ENCODE measurements at places on chromosomes 5 and 9.

DNA sequence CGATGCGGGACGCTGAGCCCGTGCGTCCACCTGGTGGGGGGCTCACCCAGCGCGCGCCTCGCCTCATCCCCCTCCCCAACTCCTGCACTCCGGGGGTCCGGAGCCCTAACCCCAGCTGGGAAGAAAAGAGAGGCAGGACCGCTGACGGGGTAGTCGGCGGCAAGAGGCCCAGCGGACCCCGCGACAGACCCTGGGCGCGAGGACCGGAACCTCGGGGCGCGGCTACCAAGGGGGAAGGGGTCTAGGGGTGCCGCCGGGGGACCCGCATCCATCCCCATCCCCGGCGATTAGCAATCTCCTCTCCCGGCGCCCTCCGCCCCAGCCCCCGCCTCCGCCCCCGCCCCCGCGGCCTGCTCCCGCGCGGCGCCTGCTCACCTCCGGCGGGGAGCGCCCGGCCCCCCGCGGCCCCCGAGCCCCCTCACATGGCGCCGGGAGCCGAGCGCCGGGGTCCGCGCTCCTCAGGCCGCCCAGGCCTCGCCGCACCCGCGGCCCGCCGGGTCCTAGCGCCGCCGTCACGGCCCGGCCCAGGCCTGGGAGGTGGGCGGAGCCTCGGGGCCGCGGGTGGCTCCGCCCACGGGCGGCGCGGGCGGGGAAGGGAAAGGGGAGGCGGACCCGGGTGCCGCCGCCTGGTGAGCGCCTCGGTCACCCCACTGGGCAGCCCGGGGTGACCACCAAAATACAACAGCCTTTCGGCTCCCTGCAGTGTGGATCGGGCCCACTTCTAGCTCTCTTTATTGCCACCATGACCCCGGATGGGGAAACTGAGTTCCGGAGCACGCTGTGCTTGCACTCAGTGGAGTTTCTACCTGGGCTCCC lies at the start of gene ST6GALNAC6:
Gene ST6GALNAC6, minus strand, starts transcription at position 476 of the 816 bp plus-strand sequence. CDS start 1,622 bp downstream, outside the sequence.
- DNase-seq, result peak; percentile 90

- DNase-seq, result no peak
These were observed 11.3 kb upstream of the ADAMTS12 start for GRCh38 chr5:33903118-33903517.

- no peak for DNase-seq
These were observed 162.5 kb downstream of the CD180 start for GRCh38 chr5:67033880-67034651.

GRCh38 chr5:129046151-129046550 lies 48.4 kb upstream of the ISOC1 start:
- no peak for DNase-seq

DNA sequence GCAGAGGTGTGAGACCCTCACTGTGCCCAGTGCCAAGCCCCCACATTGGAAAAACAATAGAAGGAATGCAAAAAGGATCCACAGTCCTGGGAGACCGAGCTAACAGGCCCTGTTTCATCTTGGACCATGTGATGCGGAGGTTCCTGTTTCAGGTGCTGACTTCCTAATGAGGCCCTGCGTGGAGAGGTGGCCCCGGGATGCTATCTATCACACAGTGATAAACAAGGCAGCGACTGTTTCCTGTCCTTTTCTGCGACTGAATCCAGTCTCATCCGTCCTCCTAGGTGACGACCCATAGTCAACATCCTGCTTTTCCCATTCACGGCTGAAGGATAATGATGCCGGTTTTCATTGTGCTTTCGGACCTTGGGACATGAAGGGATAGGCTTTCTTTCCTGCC lies 56.4 kb upstream of the BOD1 start:
- no peak for DNase-seq

- DNase-seq, result no peak
These were observed 62.9 kb downstream of the FBXO38 start for GRCh38 chr5:148446611-148447010.

DNA sequence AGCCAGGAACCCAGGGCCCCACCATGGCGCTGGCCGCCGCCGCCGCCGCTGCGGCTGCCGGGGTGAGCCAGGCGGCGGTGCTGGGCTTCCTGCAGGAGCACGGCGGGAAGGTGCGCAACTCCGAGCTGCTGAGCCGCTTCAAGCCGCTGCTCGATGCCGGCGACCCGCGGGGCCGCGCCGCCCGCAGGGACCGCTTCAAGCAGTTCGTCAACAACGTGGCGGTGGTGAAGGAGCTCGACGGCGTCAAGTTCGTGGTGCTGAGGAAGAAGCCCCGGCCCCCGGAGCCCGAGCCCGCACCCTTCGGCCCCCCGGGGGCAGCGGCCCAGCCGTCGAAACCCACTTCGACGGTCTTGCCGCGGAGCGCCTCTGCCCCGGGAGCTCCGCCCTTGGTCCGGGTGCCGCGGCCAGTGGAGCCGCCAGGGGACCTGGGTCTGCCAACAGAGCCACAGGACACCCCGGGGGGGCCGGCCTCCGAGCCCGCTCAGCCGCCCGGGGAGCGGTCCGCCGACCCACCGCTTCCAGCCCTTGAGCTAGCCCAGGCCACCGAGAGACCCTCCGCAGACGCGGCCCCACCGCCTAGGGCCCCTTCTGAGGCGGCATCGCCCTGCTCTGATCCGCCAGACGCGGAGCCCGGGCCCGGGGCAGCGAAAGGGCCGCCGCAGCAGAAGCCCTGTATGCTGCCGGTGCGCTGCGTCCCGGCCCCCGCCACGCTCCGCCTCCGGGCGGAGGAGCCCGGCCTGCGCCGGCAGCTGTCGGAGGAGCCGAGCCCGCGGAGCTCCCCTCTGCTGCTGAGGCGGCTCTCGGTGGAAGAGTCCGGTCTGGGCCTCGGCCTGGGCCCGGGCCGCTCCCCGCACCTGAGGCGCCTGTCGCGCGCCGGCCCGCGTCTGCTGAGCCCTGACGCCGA lies 749 bp downstream of the SOWAHA start:
- no peak for DNase-seq

GRCh38 chr5:148912714-148913398 lies 86.4 kb downstream of the ADRB2 start:
- no peak for DNase-seq

DNA sequence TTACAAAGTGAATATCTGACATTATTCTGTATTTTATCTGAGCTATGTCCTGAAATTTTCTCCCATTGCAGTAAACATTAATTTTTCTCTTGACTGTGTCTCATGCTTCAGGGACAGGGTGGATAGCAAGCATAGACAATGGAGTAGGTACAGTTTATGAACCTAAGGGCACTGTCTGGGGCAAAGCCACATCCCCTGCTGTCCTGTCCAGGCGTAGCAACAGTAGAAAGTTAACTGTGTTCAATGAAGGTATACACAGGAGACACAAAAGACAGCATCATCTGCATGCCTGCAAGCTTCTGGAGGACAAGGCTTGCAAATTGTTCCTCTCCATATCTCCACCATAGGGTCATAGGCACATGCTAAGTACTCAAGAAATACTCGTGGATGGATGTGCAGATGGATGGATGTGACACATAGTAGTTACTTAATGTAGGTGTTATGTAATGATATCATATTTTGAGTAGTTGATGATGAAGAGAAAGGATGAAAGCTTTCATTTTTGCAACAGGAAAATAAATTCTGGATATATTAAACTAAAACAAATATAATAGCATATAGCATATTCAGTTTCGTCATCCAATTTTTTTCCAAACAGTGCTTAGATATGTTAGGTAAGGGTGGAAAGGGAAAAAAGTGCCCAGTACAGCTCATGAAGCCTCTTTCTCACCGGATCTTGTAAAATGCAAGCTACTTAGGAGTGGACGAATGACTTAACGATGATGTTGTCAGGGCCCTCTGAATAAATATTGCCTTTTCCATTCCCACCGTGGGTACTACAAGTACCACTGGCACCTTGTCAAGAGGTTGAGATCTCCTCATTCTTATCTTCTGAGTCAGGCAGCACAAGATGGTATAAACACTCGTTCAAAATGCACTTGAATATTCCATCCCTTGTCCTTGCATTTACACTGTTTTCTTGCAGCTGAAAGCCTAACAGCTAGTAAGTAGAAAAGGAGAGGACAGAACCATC lies 19.9 kb upstream of the ZSWIM6 start:
- no peak for DNase-seq

DNA sequence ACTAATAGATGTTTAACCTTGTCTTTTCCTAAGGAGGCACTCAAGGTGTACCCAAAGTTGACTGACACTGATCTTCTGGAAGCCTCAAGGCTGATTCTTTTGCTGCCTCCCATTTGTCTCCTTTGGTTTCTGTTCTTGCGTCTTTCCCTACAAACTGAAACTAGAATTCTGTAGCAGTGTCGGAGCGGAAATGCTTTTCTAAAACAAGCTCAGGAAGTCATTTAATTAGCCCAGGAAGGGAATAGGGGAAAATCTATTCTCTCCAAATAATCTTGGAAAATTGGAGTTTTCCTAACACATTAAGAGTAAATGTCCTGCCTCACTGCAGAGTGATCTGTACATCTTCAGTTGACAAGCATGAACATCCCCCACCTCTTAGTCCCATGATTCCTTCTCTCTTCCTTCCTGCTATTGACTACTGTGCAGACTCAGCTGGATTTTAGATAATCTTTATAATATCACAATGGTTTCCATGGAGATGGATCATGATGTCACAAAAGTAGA lies 182.7 kb downstream of the NR3C1 start:
- DNase-seq, result no peak

GRCh38 chr5:108546939-108547338 lies 165.0 kb upstream of the FBXL17 start:
- no peak for DNase-seq

- no peak for DNase-seq
These were observed 276.8 kb upstream of the CLINT1 start for GRCh38 chr5:158135682-158136179.

DNA sequence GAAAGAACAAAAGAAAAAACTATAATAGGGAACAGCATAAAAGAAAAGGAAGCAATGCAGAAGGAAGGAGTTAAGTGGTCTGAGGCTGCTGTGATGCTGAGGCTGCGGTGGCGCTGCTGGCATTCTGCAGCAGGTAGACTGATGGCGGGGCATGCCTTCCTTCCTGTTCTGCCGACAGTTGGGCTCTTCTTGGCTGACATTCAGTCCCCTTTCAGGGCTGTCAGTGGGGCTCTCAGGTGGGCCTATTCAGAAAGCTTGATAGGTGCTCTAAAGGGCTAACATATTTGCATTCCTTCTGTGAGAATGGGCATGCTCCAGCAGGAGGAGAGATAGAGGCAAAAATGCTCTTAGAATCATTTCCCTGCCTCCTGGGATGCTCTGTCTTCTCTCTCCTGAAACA lies 5.1 kb upstream of the CLINT1 start:
- no peak for DNase-seq

DNA sequence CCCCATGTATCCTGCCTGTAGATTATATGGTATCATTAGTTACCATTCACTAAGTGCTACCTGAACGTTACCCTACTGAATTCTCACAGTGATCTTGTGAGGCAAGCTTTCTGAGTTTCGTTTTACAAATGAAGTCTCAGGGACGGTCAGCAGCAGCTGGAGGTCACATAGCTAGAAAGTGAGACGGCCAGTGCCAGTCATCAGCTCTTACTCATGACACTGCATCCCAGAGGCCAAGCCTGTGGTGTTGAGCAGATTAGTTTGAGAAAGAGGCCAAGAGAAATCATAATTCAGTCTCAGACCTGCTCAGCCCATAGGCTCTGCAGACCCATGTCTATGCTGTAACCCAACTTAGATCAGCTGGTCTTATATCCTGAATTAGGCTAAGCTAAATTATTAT lies 95.7 kb upstream of the EGFLAM start:
- DNase-seq, result no peak

- DNase-seq, result no peak
These were observed 172.2 kb downstream of the CDC42SE2 start for GRCh38 chr5:131436081-131436480.

DNA sequence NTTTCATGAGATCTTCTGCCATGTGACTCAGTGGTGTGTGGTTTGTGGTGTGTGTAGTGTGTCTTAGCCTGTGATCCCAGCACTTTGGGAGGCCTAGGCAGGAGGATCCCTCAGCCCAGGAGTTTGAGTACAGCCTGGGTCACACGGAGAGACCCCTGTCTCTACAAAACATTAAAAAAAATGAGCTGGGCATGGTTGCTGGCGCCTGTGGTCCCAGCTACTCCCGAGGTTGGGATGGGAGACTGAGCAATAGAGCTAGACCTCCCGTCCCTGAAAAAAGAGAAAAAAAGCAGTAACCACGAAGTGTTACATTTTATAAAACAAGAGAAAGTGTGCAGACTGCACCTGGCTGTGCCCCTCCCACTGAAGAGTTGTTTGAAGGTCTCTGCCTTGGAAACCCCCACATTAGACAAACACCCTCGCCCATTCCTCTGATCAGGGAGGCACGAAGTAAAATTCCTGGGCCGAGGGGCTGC lies 21.2 kb upstream of the RNU6ATAC start:
- DNase-seq, result no peak

DNA sequence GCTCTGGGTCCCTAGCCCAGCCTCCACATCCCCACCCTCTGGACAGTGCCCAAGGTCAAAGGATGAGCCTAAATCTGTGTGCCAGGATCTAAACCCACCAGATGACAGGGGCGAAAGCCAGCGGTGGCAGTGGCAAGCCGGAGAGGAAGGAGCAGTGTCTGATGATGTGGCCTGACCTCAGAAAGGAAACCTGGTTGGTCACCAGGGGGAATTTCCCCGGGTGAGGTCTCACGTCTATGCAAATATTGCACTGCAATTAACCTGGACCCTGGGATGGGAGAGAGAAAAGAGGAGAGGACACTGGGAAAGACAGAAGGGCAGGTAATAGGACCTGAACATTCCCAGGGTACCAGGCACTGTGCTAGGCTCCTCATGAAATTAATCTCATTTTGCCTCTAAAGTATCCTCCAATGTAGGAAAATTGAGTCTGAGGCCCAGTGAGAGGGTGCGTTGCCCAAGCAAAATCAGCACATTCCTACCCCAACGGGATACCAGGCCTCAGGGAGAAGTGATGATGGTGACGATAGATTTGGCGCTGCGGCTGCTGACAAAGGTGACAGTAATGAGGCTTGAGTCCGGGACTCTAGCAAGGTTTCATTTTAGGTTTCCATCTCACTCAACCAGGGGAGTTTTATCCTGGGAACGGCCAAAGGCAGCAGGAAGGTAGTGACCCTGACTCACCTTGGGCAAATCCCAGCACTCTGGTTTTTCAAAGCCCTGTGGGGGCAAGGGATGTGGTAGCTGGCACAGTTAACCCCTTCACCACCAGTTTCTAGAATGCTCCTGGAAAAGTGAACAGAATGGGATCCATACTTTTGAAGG lies 13.4 kb upstream of the TNIP1 start:
- DNase-seq, result no peak

Data from hematopoietic multipotent progenitor cell treated with erythropoietin and hydrocortisone succinate and interleukin-3 and kit ligand, for 17 days (in vitro differentiated cells).